ENCODE measurements at places on chromosomes 16 and 17.

- DNase-seq = peak; percentile 87
These were observed 922 bp upstream of the MRPL58 start for GRCh38 chr17:75011401-75012095.

DNA sequence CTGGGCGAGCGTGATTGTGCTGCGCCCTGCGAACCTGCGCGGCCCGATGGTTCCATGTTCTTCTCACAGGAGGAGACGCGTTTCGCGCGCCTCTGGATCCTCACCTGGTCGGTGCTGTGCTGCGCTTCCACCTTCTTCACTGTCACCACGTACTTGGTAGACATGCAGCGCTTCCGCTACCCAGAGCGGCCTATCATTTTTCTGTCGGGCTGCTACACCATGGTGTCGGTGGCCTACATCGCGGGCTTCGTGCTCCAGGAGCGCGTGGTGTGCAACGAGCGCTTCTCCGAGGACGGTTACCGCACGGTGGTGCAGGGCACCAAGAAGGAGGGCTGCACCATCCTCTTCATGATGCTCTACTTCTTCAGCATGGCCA, 1.0 kb downstream of the FZD2 start:
- no peak for DNase-seq

DNA sequence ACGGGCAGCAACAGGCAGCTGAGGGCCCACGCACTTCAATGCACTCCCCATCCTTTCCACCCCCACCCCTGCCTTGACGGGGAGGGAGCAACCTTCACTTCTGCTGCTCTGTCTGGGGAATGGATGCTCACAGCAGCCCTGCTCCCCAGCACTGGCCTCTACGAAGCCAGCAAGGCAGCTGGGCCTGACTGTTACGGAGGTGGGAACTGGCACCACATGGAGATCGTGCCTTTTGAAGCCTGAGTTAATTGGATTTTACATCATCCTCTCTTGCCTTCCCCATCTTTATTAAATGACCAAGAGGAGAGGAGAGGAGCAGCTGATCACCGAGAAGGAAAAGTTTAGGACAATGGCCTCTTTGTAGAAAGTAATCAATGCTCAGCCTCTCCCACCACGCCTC, 187.0 kb upstream of the RPL38 start:
- DNase-seq = no peak

GRCh38 chr17:40068584-40068916, 5.8 kb downstream of the THRA start:
- no peak for DNase-seq

- peak; percentile 87 for DNase-seq
These were observed 436.4 kb downstream of the SOX9 start for GRCh38 chr17:72556944-72557826.

DNA sequence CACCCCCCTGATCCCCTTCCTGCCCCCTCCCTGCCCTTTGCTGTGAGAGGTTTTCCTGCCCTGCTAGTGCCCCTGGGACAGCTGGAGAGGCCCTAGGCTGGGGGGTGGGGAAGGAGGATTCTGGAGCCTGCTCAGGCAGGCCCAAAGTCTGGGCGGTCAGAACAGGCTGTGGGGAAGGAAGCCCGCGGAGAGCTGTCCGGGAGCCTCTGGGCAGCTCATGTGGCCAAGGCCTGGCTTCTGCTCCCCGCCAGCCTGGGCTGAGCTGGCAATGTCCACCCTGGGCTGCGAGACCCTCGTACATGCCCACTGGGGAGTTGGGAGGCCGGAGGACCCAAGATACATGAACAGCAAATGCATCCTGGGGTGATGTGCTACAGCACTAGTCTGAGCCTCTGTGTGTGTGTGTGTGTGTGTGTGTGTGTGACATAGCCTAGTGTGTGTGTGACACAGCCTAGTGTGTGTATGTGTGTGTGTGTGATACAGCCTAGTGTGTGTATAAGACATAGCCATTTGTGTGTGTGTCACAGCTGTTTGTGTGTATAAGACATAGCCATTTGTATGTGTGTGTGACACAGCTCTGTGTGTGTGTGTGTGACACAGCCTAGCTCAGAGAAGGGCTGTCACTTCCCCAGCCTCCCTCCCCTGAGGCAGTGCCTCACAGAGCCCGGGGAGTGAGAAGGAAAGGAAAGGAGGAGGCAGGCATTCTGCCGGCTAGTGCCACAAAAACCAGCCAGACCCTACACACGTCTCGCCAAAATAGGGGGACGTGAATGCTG, 201.4 kb upstream of the CIBAR2 start:
- DNase-seq = peak; percentile 54

GRCh38 chr17:46832945-46833839, 14.7 kb upstream of the WNT3 start:
- peak; percentile 85 for DNase-seq

DNA sequence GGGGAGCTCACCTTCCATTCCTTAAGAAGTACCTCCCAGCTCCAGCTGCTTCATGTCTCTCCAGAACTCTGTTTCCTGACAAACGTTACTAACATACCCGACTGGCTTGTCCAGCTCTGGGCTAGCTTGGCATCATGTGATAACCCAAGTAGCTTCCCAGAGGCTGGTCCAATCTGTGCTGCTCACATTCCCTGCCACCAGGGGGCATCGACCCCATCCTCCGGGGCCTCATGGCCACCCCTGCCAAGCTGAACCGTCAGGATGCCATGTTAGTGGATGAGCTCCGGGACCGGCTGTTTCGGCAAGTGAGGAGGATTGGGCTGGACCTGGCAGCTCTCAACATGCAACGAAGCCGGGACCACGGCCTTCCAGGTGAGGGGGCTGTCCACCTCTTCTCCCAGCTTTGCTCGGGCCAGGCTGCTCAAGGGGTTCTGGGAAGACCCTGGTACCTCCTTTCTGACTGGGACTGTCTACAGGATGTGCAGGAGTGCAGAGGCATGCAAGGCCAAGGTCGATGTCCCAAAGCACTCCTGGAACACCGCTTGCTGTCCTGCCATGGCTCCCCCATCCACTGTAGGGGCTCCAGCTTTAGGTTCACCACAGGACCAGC, 7.6 kb downstream of the EPX start:
- peak; percentile 55 for DNase-seq

GRCh38 chr17:79779084-79779529, 1.2 kb downstream of the CBX2 start:
- no peak for DNase-seq

GRCh38 chr16:79571065-79571902, 29.3 kb downstream of the MAF start:
- DNase-seq = no peak

DNA sequence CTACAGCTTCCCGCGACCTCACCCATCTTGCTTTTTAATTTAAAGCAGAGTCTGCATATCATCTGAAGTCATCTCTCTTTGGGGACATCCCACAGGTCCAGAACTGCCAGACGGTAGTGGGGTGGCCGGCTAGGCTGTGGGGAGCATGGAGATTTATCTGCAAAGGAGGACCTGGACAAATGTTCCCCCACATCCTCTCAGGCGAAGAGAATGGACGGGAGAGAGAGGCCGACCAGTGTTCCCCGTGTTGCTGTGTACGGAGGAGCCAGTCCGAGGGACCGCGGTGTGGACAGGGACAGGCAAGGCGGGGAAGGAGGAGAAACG, 665 bp upstream of the MT1M start:
- peak; percentile 34 for DNase-seq

- DNase-seq = no peak
These were observed 128.2 kb upstream of the MED13 start for GRCh38 chr17:62193249-62193648.

- DNase-seq = no peak
These were observed 113.8 kb downstream of the SLC39A11 start for GRCh38 chr17:72978593-72979218.

DNA sequence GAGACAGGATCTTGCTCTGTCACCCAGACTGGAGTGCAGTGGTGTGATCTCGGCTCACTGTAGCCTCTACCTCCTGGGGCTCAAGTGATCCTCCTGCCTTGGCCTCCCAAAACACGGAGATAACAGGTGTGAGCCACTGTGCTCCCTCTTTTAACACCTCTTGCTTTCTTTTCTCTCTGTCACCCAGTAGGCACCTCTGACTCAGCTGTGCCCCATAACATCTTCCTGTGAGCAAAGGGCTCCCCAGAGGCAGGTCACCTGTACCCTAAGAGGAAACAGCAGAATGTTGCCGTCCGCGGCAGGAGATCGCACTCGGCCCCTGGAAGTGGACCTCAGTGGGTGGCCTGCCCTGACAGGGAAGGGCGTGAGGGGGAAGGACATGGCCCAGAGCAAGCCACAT, 918 bp upstream of the NLRC3 start:
- no peak for DNase-seq

- peak; percentile 93 for DNase-seq
These were observed 38.7 kb upstream of the NGFR start for GRCh38 chr17:49456183-49456965.

DNA sequence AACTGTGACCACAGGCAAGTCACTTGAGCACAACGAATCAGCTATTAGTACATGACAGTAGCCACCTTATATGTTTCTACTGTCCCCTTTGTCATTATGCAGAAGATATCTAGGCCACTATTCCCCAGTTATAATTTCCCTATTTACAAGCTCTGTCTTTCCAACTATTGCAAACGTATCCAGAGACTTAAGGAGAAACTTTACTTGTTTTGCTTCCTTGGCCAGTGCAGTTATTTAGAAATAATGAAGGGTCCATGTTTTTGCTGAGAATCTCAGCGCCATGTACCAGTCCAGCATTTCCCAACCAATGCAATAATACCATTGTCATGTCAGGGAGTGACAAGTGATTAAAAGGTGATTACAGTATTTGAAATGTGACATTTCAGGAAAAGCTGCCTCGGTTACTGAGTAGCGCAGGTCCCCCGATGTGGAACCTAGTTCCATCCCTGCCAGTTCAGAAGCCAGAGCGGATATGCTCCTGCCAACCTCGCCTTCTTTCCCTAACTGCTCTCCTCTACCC, 743 bp downstream of the ZNF624 start:
- no peak for DNase-seq

- peak; percentile 22 for DNase-seq
These were observed 16.5 kb downstream of the TMEM98 start for GRCh38 chr17:32944248-32945020.

DNA sequence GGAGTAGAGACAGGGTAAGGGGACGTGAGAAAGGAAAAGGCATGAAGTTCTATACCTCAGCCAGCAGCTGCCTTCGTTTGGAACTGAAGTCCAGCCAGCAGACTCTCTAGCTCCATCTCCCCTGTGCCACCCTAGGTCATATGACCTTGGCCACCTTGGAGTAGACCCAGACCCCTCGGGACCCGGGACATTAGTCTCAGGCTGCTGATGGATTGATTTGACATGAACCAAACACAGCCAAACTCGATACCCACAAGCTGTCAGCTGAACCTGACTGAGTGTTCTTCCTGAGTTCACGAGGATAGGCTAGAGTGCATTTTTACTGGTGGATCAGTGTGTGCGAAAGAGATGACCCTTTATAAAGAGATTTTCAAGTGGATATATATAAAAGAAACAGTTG, 68.5 kb downstream of the YPEL2 start:
- DNase-seq = no peak

DNA sequence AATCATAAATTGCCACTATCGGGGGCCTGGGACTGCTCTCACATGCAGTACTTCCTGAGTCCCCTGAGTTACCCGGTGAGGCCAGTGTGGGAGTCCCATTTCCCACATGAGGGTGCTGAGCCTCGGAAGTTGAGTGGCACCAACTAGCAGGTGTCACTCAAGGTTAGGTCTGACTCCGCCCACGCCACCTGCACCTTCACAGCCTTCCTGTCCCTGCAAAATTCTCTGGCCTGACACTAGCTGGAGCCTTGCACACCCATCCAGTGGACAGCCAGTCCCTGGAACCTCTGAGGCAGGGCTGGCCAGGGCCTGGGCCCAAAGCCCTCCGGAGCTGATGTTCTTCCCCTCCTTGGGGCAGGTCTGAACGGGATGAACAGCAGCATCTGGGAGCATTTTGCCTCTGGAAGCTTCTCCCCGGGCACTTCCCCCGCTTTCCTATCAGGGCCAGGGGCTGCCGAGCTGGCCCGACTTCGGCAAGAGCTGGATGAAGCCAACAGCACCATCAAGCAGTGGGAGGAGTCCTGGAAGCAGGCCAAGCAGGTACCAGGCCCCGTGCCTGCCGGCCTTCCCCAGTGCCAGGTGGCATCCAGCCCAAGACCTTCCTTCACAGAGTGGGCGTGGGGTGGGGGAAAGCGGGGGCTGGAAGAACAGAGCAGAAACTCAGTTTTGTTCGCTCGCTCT, 21.9 kb downstream of the UNC13D start:
- DNase-seq = no peak

- DNase-seq = no peak
These were observed 49.7 kb downstream of the IGF2BP1 start for GRCh38 chr17:49046912-49047311.

- DNase-seq = no peak
These were observed 26.0 kb downstream of the NGFR start for GRCh38 chr17:49521088-49521450.

DNA sequence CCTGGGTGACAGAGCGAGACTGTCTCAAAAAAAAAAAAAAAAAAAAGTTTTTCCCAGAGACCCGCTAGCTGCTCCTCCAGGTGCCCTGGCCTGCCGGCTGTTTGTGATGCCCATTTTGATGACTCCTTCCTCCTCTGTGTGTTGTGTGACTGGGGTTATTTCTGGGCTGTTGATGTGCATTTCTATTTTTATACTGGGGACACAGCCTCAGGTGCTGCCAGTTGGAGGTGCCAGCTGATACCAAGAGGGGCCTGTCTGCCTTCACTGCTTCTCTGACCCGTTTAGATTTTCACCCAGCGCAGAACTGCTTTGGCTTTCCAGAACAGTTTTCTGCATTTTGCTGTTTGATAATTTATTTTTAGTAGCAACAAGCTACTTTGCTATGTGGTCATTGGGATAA, 6.7 kb downstream of the PLA2G15 start:
- DNase-seq = no peak

- DNase-seq = no peak
These were observed 99.1 kb downstream of the ADAMTS18 start for GRCh38 chr16:77335652-77336234.

DNA sequence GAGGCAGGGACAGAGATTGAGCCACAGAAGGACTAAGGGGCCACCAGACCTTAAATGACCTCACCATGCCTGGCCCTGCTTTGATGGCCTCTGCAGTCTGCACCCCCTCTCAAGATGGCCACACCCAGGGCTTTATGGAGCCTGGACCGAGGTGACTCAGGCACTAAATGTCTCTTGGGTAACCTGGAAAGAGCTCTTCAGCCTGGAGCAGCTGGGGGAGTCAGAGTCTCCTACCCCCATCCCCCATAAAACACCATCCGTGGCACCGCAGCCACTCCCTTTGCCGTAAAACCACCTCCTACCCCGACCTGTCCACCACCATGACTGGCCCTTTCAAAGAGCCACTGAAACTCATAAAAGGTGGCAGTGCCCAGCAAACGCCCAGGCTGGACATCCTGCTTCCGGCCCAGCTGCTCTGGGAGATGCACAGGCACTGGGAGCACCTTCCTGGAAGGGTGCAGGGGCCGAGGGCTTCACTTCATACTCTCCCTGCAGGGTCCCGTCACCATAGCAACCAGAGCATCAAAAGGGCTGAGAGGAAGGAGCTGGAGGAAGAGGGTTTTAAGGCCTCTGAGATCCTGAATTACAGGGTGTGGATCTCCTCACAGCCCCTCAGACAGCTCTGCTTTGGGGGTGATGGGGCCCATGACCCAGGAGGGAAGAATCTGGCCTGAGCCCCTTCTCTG, 22.3 kb downstream of the FOXN1 start:
- DNase-seq = peak; percentile 54

- DNase-seq = no peak
These were observed 1.2 kb downstream of the TMC6 start for GRCh38 chr17:78127239-78127887.

GRCh38 chr16:46673320-46674013, 15.5 kb downstream of the VPS35 start:
- DNase-seq = peak; percentile 79

- DNase-seq = no peak
These were observed 9.9 kb downstream of the FOXJ1 start for GRCh38 chr17:76131051-76131691.

GRCh38 chr16:72896485-72897118, 151.3 kb downstream of the ZFHX3 start:
- DNase-seq = no peak

All from AG20443 (cell line).